ENCODE measurements at places on chromosomes 1 and 21.

DNA sequence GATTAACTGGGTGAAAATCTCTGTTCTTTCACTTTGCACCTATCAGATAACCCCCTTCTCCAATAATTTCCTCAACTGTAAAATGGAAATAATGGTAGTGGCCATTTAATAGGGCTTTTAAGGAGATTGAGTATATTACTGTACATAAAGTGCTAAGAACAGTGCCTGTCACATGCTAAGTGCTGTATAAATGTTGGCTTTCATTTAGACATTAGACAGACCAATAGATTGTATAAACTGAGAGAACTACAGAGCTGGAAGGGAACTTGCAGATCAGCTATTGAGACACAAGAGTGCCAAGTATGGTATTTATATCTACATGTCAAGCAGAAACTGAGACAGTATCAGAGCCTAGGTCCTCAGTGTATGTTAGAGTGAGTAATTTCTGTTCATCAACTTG lies 934.7 kb downstream of the PLA2G4A start:
- no peak for DNase-seq

DNA sequence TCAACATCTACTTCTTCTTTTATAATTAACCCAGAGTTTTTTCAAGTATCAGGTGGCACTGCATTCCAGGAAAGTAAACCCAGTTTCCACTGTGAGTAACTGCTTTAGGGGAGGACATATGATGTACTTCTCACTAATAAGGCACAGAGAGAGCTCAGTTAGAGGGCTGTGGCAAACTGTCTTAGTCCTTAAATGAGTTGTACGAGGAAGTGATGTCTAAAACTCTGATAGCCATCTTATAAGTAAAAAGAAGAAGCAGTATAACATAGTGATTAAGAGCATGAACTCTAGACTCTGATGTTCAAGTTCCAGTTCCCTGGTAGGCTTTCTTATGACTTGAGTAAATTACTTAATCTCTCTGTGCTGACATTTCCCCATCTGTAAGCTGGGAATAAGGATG lies 58.7 kb upstream of the PTGS2 start:
- no peak for DNase-seq

- DNase-seq, result no peak
These were observed 162.8 kb downstream of the NEGR1 start for GRCh38 chr1:72119491-72119890.

GRCh38 chr1:165647517-165647916 lies 16.5 kb downstream of the MGST3 start:
- DNase-seq, result no peak

GRCh38 chr1:16175610-16176553 lies 20.0 kb upstream of the EPHA2 start:
- DNase-seq, result no peak
